ENCODE measurements at places on chromosomes 5 and 9.

DNA sequence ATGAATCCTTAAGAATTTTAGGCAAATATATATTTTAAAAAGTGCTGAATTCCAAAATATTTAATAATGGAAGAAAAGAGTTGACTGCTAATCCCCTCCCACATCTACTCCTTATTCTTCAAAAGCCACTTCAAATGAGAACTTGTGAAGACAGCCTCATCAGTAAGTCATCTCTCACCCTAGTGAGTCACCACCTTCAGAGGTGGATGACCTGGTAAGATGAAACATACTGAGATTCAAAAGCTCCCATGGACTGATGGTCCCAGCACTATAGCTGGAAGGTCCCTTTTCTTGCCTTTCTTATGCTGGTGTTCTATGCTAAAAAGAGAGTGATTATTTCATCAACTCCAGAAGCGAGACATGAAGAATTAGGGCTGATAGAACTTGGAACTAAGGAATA is 37.8 kb upstream of the SPDL1 start:
- peaks cover 2% of the 10 kb centered on the region for H3K4me1 ChIP-seq
- DNase-seq, result no peak
- no peak overlapping the region for H3K4me3 ChIP-seq

- no peaks in the 10 kb centered on the region for H3K4me1 ChIP-seq
- DNase-seq, result peak; percentile 22
- H3K36me3 ChIP-seq, result no peaks in the 10 kb centered on the region
- H3K27ac ChIP-seq, result no peak overlapping the region
Measured at GRCh38 chr9:126112135-126112720, 214.4 kb upstream of the MVB12B start.

- H3K4me3 ChIP-seq, result no peak overlapping the region
- no peak for DNase-seq
- H3K36me3 ChIP-seq, result no peaks in the 10 kb centered on the region
- H3K4me1 ChIP-seq, result peaks cover 24% of the 10 kb centered on the region
Measured at GRCh38 chr9:133526721-133527321, 2.1 kb upstream of the MYMK start.

DNA sequence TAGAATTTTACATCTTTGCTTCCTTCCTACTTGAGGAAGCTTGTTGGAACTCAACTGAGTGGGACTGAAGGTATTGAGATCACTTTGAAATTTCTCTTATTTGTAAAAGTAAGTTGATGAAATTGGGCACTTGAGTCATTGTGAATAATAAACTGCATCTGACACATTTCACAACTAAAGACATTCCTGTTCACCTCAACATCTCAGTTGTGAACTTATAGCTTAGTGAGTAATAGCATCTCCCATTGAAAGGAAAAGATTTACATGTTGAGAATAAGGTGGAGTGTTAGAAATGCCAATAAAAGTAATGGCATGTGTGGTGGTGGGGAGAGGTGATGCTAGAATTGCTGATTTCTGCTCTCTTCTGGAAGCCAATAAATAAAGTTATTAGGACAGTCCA is 145.0 kb downstream of the SLC24A2 start:
- no peaks in the 10 kb centered on the region for H3K27me3 ChIP-seq
- DNase-seq, result no peak
- no peaks in the 10 kb centered on the region for H3K36me3 ChIP-seq

- no peak overlapping the region for H3K27ac ChIP-seq
- H3K36me3 ChIP-seq, result no peaks in the 10 kb centered on the region
- DNase-seq, result no peak
- H3K4me3 ChIP-seq, result no peak overlapping the region
- peaks cover 14% of the 10 kb centered on the region for H3K4me1 ChIP-seq
Measured at GRCh38 chr9:86488794-86489193, 134.6 kb upstream of the TUT7 start.

DNA sequence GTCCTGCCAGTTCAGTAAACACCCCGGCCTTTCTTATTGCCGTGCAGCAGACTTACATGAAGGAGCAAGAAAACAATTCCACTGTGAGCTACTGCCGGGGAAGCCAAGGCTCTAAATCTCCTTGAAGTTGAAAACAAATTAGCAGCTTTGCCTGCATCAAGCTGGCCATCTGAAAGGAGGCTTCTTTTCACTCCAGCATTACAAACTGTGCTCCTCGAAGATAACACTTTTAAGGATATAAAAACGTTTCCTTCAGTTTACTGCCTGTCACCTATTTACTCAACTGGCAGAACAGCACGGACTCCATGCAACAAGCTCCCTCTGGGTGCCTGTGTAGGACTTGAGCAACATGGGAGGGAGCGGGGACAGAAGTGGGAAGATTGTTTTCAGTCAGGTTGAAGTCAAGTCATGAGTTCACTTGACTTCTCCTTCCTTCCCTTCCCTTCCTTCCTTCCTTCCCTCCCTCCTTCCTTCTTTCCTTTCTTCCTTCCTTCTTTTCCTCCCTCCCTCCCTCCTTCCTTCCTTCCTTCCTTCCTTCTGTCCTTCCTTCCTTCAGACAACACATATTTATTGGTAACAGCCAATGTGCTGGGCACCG is 67.4 kb downstream of the ZNF608 start:
- H3K4me1 ChIP-seq, result peaks cover 16% of the 10 kb centered on the region
- no peak for DNase-seq
- no peaks in the 10 kb centered on the region for H3K36me3 ChIP-seq
- no peaks in the 10 kb centered on the region for H3K27me3 ChIP-seq
- H3K27ac ChIP-seq, result no peak overlapping the region

- no peak overlapping the region for H3K27ac ChIP-seq
- no peaks in the 10 kb centered on the region for H3K4me1 ChIP-seq
- no peak overlapping the region for H3K4me3 ChIP-seq
Measured at GRCh38 chr5:168426007-168426863, 60.0 kb upstream of the RARS1 start.

DNA sequence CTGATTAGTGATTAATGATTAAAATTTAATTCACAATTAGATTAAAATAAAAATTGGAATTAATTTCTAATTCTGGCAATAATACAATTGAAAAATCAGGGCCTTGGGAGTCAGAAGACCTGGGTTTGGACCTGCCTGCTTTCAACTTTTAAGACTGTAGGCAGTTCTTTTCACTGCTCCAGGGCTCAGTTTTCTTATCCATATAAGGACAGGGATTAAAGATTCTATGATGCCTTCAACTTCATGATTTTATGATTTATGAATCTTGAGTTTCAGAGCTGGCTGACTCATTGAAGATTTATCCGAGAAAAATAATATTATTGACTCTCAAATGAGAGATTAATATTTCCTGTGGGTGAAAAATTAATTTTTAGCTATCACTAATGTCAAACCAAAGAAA is 208.6 kb upstream of the ANKH start:
- no peak overlapping the region for H3K4me3 ChIP-seq
- DNase-seq, result no peak
- H3K4me1 ChIP-seq, result no peaks in the 10 kb centered on the region
- H3K27me3 ChIP-seq, result no peaks in the 10 kb centered on the region
- no peak overlapping the region for H3K27ac ChIP-seq
- H3K36me3 ChIP-seq, result no peaks in the 10 kb centered on the region

- no peak overlapping the region for H3K27ac ChIP-seq
- no peaks in the 10 kb centered on the region for H3K27me3 ChIP-seq
- H3K4me1 ChIP-seq, result no peaks in the 10 kb centered on the region
- no peak overlapping the region for H3K4me3 ChIP-seq
Measured at GRCh38 chr5:76763136-76763535, 47.2 kb downstream of the F2R start.

- H3K4me1 ChIP-seq, result peaks cover 56% of the 10 kb centered on the region
- H3K27me3 ChIP-seq, result no peaks in the 10 kb centered on the region
- no peak for DNase-seq
- peak overlapping the region; percentile 90 for H3K27ac ChIP-seq
Measured at GRCh38 chr9:38066914-38067858, 1.8 kb downstream of the SHB start.

DNA sequence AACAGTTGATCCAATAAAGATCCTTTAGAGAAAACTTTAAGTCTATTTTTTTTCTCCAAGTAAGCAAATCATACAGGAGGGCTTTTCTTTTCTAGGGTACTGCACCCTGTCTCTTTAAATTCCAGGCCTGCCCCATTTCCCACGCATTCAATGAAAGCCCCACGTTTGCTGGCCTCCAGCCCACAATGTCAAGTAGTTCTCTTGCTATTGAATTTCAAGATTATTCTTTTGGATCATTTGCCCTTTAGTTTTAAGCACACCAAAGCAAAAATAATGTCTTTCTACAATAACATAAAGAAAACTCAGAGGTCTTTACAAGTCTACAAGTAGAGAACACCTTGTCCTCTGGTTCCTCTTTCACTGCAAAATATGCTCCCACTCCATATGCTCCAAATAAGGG is 15.6 kb downstream of the MLLT3 start:
- H3K27me3 ChIP-seq, result no peaks in the 10 kb centered on the region
- H3K36me3 ChIP-seq, result no peaks in the 10 kb centered on the region
- peaks cover 13% of the 10 kb centered on the region for H3K4me1 ChIP-seq
- H3K27ac ChIP-seq, result no peak overlapping the region
- no peak for DNase-seq
- H3K4me3 ChIP-seq, result no peak overlapping the region

GRCh38 chr9:2576631-2577030 is 45.0 kb upstream of the VLDLR start:
- H3K4me1 ChIP-seq, result no peaks in the 10 kb centered on the region
- H3K36me3 ChIP-seq, result no peaks in the 10 kb centered on the region
- DNase-seq, result no peak
- H3K27me3 ChIP-seq, result no peaks in the 10 kb centered on the region

DNA sequence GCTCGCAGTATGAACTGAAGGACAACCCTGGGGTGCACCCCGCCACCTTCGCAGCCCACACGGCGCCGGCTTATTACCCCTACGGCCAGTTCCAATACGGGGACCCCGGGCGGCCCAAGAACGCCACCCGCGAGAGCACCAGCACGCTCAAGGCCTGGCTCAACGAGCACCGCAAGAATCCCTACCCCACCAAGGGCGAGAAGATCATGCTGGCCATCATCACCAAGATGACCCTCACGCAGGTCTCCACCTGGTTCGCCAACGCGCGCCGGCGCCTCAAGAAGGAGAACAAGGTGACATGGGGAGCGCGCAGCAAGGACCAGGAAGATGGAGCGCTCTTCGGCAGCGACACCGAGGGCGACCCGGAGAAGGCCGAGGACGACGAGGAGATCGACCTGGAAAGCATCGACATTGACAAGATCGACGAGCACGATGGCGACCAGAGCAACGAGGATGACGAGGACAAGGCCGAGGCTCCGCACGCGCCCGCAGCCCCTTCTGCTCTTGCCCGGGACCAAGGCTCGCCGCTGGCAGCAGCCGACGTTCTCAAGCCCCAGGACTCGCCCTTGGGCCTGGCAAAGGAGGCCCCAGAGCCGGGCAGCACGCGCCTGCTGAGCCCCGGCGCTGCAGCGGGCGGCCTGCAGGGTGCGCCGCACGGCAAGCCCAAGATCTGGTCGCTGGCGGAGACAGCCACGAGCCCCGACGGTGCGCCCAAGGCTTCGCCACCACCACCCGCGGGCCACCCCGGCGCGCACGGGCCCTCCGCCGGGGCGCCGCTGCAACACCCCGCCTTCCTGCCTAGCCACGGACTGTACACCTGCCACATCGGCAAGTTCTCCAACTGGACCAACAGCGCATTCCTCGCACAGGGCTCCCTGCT is 3.8 kb downstream of the IRX1 start:
- DNase-seq, result no peak
- peaks cover 2% of the 10 kb centered on the region for H3K36me3 ChIP-seq
- H3K27me3 ChIP-seq, result peaks cover 69% of the 10 kb centered on the region

- no peaks in the 10 kb centered on the region for H3K27me3 ChIP-seq
- peaks cover 16% of the 10 kb centered on the region for H3K4me1 ChIP-seq
Measured at GRCh38 chr5:59276325-59276675, 617.2 kb downstream of the PDE4D start.

Measured in suprapubic skin (tissue), 4 donors.